KG1 (cell line): ENCODE measurements at places on chromosomes 13 and 19.

GRCh38 chr13:74037762-74038161 lies 96.4 kb downstream of the KLF12 start:
- DNase-seq: no peak

DNA sequence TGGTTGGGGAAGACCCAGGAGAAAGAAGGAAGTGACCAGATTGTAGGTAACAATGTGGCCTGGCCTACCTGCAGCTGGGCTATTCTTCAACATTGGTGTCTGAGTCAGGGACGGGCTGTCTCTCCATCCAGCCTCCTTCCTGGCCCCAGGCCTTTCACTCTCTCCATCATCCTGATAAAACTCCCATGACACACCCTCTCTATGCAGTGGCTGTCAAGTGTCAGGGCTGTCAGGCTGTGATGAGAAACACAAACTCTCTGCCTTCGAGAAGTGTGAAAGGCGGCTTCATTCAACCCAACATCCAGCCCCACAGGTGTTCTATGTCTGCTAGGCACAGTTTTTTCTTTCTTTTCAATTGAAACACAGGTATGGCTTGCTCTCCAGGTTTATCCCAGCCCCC lies 153.3 kb upstream of the VSTM2B start:
- no peak for DNase-seq

- DNase-seq: no peak
Measured at GRCh38 chr13:110478405-110479214, 82.9 kb downstream of the RAB20 start.

GRCh38 chr13:65656740-65657329 lies 1573.3 kb downstream of the PCDH9 start:
- no peak for DNase-seq

GRCh38 chr13:91572439-91572838 lies 174.0 kb downstream of the GPC5 start:
- no peak for DNase-seq

DNA sequence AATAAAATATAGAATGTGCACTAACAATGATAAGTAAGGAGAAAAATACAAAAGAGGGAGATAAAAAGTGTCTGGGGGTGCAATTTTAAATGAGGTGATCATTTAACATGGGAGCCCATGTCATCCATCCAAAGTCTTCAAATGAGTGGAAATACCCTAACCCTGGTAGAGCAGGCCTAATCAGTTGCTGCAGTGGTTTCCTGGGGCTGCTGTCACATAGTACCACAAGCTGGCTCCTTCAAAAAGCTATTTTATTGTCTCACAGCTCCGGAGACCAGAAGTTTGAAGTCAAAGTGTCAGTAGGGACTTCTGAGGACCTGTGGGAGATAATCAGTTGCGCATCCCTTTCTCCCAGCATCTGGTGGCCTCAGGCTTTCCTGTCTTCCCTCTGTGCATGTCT lies 717.9 kb downstream of the DIAPH3 start:
- no peak for DNase-seq

DNA sequence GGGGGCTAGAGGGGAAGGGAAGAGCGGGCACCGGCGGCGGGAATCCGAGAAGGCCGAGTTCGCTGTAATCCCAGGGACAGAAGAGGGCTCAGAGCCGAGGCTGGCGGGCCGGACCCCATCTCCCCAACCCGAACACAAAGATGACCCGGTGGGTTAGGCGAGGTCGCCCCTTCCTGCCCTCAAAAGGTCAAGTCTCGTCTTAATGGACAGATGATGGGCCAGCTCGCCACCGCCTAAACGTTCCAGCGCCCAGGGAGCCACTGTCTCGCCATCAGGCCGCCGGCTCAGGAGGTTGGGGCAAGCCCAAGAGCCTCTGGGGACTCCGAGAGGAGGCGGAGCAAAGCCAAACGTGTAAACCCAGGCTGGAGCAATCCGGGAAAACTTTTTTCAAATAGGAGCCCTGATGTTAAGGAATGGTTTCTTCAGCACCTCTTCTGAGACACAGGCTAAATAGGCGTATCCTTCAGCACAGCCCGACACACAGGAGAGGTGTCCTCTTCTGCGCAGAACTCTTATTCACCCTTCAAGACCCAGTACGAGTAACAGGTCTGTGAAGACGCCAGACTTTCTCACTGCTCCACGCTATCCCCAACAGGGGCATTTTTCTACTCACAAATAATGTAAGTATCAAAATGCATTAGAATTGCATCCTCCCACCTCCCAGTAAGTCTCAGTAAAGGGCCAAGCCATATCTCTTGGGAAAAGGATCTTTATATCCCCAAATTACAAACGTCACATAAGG lies 6.3 kb upstream of the POU4F1 start:
- no peak for DNase-seq

GRCh38 chr19:17937371-17937900 lies 4.6 kb downstream of the CCDC124 start:
- no peak for DNase-seq

GRCh38 chr13:26247608-26248007 lies 6.3 kb upstream of the CDK8 start:
- DNase-seq: no peak

- no peak for DNase-seq
Measured at GRCh38 chr13:19984430-19985218, 26.1 kb downstream of the ZMYM2 start.

DNA sequence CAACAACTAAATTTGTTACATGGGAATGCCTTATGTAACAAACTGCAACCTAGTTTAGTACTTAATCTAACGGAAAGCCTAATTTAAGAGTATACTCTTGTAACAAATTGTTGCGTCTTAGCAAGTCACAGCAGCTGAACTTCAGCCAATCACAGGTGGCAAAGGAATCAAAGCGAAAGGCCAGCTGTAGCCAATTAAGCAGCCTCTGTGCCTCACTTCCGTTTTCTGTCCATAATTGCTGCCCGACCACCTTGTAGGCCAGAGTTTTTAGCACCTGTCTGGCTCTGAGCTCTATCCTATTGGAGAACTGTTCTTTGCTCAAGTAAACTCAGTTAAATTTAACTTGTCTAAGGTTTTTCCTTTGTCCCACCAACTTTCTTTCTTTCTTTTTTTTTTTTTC lies 18.1 kb upstream of the HSPH1 start:
- DNase-seq: no peak

GRCh38 chr13:89920461-89920860 lies 1427.0 kb upstream of the MIR17HG start:
- no peak for DNase-seq

DNA sequence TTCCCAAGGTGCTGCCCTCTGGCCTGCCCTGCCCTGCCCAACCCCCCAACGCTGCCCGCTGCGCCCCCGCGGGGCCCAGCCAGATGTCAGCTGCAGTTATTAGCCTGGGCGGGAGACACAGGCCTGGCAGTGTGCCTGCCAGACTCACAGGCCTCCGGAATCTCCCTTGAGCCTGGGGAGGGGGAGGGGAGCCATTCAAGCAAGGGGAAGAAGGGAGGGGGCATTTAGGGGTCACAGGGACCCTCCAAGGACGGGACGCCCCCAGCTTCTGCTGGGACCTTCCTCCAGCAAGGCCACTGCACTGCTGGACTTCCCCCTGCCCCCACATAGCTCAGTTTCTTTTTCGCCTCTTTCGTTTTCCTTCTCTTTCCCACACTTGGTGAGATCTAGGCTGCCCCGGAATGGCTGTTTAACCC lies 2.6 kb upstream of the JUNB start:
- DNase-seq: peak; percentile 45

- no peak for DNase-seq
Measured at GRCh38 chr13:41199526-41199925, 5.2 kb upstream of the KBTBD7 start.

- DNase-seq: no peak
Measured at GRCh38 chr13:60016229-60016628, 147.5 kb downstream of the DIAPH3 start.

DNA sequence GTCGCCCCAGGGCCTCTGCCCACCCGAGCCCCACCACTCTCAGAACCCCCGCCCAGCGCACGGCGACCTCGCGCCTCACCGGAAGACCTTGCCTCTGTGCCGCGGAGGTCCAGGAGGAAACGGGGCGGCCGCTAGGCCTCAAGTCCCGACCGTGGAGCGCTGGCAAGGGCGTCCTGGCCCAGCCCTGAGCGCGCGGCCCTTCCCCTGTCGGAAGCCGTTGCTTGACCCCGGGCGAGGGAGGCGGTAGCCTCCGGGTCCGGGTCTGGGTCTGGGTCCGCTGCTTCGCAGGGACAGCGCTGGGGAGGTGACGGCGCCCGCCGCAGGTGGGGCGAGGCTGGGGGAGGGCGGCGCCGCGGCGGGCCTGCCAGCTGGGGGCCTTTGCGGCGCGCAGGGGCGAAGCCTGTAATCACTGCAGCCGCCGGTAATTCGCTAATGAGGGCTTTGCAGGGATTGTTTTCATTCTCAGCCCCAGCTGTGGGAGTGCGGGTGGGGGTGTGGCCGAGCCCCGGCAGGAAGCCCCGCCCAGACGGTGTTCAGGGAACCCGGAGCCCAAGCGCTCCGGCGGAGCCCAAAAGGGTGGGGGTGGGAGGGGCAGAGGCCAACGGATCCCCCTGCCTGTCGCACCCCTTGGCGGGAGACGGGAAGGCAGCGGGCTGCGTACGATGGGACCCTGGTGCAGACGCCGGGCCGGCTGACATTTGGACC lies 8.6 kb downstream of the C19orf25 start:
- no peak for DNase-seq

DNA sequence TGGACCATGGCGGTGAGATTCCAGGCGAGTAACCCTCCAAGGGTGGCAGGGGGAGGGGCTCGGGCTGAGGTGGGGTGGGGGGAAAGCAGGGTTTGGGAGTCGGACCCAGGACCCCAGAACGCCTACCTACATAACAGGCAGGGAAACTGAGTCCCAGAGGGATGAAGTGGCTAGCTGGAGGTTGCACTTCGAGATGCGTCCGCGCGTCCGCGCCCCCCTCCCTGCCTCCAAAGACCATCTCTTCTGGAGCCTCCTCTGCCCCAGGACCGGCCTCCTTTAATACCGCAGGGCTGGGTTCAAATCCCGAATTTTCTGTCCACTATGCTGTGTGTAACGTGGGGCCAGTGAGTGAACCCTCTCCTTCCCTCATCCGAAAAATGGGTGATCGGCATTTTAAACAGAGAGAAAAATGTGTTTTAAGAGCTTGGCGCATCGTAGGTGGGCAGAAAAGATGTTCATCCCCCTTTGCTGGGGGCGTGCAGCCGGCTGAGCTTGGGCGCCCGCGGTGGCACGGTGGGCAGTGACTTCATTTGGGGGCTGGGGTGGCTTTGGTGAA lies 13.8 kb downstream of the TJP3 start:
- no peak for DNase-seq

DNA sequence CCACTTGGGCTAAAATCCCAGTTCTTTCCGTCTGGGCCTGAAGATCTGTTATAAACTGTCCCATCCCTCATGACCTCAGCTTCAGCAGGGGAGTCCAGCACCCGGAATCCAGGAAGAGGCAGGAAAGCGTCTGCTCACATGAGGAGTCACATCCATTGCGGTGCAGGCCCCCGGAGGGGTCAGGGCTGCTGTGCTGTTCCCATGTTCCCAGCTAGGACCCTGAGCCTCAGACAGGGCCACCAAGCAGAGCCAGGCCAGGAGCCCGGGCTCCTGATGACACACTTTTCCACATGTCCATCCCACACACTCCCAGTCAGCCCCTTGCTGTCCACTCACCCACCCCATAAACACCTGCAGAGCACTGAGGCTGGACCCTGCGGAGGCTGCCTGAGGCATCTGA lies 45.3 kb upstream of the VSTM2B start:
- no peak for DNase-seq

DNA sequence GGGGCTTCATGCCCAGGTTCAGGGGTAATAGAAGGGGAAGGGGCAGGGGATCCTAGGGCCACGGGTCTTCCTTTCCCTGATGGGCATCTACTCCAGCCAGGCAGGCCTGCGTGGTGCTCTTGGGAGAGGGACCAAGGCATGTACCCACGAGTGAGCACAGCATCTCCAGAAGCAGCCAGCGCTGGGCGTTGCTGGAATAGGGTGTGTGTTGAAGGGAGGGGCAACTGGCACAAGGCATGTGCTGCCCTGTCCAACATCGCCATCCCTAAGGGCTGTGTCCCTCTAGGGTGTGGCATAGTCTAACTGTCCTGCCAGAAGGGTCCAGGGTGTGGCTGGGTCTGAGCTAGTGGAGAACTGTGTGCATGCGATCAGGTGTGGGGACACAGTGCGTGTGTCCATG lies 2.9 kb downstream of the NOTCH3 start:
- DNase-seq: no peak

- peak; percentile 72 for DNase-seq
Measured at GRCh38 chr19:9914315-9915207, 21.8 kb downstream of the OLFM2 start.

DNA sequence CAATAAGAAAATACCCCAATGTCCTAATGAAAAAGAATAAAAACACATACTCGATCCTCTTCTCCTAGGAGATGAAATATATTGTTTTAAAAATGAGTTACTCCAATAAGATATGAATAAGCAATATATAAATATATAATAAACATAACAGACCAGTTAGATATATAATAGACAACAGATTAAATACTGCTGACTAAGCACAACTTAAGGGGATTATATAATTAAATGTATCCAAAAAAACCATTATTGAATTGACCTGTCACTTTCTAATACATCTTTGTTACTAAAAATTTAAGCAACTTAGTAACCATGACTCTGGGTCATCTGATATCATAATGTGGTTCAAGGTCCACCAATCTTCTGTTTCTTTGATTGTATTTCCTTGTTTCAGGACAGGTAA lies 14.0 kb upstream of the ZNF780B start:
- no peak for DNase-seq

DNA sequence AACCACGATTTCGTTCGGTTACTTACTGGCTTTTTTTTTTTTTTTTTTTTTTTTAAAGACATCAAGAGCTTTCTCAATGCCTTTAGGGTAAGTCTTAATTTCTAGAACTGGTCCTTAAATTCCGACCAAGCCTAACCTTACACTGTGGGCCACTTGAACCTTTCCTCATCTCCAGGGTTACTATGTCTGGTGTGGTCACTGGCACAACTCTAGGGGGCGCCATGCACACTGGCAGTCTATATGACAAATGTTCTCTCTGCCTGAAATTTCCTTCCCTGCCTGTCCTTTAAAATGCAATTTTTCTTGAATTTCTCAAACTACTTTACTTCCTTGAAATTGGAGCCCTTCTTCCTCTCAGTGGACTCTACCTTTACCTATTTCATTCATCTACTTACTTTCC lies 227.4 kb downstream of the KLF5 start:
- no peak for DNase-seq

GRCh38 chr13:95745752-95746151 lies 68.8 kb downstream of the DNAJC3 start:
- no peak for DNase-seq
